ENCODE measurements at places on chromosomes 7 and 10. TPM values are rescaled to one million over a fixed set of nuclear protein-coding genes. Genes with fewer than 3 reads are reported as not detected.

SGMS1 gene
- 62.6 TPM for total RNA-seq

CLCN1 gene
- 4.7 TPM for total RNA-seq

AOAH gene
- 5.2 TPM for total RNA-seq

CDNF gene
- 1.0 TPM for total RNA-seq

NODAL gene
- not detected for total RNA-seq

SEMA3C gene
- total RNA-seq, result 266 TPM

Measured in skeletal muscle tissue (tissue), 5 donors.